ENCODE measurements at places on chromosomes 11 and 22. TPM values are rescaled to one million over a fixed set of nuclear protein-coding genes. Genes with fewer than 3 reads are reported as not detected.

GRCh38 chr22:20641198-20641892, 132.6 kb upstream of the SERPIND1 start:
- H3K27me3 ChIP-seq, result peaks cover 10% of the 10 kb centered on the region
- no peak for DNase-seq
- no peaks in the 10 kb centered on the region for H3K4me1 ChIP-seq
- no peak overlapping the region for H3K27ac ChIP-seq

RAB6A gene
- 40.2 TPM for total RNA-seq

DNA sequence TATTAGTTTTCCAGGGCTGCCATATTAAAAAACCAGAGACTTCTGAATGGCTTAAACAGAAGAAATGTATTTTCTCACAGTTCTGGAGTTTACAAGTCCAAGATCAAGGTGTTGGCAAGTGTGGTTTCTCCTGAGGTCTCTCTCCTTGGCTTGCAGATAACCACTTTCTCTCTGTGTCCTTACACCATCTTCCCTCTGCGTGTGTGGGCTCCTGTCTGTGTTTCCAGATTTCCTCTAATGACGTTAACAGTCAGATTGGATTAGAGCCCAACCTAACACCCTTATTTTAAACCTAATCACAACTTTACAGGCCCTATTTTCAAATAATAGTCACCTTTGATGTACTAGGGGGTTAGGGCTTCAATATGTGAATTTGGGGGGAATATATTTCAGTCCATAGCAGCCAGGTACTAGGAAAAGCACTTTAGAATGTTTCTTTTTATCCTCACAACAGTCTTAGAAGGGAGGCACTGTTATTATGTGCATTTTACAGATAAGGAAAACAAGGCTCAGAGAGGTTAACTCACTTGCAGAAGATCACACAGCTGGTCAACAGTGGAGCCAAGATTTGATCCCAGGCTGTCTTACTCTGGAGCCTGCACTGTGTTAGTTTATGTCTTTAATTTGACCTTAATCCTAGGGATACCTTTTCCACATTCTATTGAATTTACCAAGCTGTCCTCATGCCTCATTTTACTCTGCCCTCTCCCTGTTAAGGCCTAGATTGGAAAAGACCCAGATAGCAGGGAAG, 116.4 kb upstream of the CRYBB3 start:
- H3K27ac ChIP-seq, result no peak overlapping the region
- no peak for DNase-seq

OR5P2 gene
- 0.16 TPM for total RNA-seq

DNA sequence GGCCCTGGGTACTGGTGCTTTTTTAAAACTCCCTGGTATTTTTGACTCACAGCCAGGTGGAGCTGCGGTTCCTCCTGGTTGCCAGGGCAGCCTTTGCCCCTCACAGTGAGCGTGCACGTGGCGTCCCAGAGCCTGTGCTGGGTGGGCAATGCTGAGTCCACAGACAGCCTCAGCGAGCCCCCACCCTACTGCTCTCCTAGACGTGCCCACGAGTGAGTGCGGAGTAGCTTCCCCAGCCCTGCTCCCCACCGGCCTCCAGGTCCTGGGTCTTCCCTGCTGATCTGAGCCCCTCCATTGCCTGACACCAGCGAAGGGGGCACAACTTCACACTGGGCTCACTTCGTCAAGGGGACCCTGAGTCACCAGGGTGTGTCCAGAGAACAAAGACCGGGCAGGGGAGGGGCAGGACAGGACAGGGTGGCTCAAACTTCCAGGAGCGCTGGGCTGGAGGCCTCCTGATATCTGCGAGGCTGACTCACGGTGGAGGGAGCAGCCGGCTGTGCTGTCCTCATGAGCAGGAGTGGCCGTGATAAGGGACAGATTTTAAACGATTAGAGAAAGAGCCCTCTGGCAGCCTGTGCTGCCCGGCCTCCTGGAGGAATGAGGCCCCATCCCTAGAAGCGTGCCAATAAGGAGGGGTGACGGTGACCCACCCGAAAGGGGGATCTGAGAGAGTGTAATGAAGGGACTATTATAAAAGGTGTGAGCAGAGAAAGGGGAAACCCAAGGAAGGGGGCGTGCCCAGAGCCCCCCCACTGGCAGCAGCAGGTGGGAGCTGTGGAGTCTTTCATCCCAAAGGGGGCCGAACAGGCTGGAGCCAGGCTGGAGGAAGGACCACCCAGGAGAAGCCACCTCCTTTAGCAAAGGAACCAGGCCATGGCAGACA, 129.3 kb upstream of the FGF3 start:
- peaks cover 47% of the 10 kb centered on the region for H3K4me1 ChIP-seq
- no peak overlapping the region for H3K4me3 ChIP-seq
- DNase-seq, result peak; percentile 100
- H3K27ac ChIP-seq, result peak overlapping the region; percentile 96
- no peaks in the 10 kb centered on the region for H3K36me3 ChIP-seq

- peaks cover 13% of the 10 kb centered on the region for H3K27me3 ChIP-seq
- no peak overlapping the region for H3K4me3 ChIP-seq
- H3K36me3 ChIP-seq, result no peaks in the 10 kb centered on the region
- DNase-seq, result no peak
- no peak overlapping the region for H3K27ac ChIP-seq
- no peaks in the 10 kb centered on the region for H3K4me1 ChIP-seq
Measured at GRCh38 chr22:50058906-50059880, 1.1 kb upstream of the TTLL8 start.

GRCh38 chr22:23054531-23055257, 15.6 kb upstream of the GNAZ start:
- H3K27ac ChIP-seq, result no peak overlapping the region
- no peak for DNase-seq
- no peaks in the 10 kb centered on the region for H3K36me3 ChIP-seq
- H3K4me3 ChIP-seq, result no peak overlapping the region
- H3K27me3 ChIP-seq, result no peaks in the 10 kb centered on the region

Measured in SJSA1 (cell line).